ENCODE measurements at places on chromosomes 16 and 17.

DNA sequence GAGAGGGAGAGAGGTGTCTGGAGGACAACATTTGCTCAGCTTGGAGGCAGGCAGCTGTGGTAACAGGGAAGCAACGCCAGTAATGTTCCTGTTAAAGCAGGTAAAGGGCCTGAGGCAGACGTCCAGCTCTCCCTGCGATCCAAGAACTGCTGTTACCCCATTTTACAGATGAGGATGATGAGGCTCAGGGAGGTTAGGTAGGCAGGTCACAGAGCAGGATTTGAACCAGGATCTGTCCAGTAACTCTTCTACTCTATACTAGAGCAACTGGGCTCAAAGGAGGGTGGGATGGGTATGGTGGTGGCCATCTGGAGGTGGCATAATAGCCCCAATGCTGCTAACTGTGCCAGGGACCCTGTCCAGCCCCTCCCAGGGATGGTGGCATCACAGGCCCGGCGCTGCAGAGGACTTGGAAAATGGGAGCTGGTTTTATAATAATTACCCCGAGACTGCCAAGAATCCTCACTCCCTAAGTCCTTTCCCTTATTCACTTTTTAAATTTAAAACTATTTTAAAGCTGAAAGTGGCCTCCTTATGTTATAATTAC, 12.0 kb downstream of the CA7 start:
- DNase-seq = no peak

GRCh38 chr17:38897671-38898290, 27.6 kb upstream of the LASP1NB start:
- no peak for DNase-seq

DNA sequence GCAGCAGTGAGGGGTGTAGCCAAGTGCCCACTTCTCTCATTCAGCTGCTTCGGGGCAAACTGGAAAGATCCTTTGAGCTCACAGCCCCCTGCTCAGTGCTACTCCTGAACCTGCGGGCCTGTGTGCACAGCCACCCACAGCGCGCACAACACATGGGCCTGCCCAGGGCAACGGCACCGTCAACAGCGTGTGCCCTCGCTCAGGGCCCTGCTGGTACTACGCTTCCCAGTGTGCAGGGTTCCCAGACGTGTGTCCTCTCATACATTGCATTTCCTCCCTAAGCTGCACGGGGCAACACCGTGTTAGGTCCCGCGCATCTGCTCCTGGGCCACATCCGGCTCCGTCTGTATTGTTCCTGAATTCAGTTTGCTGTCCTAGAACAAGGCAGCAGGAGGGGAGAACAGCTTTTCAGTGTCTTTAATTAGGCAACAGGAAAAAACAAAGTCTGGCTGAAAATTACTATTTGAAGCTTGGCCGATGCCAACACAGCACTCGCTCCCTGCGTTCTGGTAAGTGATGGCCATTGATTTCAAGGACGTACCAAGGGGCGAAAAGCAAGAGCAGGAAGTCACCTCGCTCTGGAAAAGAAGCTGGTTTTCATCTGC, 15.2 kb downstream of the MRM3 start:
- DNase-seq = no peak

GRCh38 chr17:18163547-18163946, 20.1 kb upstream of the ALKBH5 start:
- no peak for DNase-seq

DNA sequence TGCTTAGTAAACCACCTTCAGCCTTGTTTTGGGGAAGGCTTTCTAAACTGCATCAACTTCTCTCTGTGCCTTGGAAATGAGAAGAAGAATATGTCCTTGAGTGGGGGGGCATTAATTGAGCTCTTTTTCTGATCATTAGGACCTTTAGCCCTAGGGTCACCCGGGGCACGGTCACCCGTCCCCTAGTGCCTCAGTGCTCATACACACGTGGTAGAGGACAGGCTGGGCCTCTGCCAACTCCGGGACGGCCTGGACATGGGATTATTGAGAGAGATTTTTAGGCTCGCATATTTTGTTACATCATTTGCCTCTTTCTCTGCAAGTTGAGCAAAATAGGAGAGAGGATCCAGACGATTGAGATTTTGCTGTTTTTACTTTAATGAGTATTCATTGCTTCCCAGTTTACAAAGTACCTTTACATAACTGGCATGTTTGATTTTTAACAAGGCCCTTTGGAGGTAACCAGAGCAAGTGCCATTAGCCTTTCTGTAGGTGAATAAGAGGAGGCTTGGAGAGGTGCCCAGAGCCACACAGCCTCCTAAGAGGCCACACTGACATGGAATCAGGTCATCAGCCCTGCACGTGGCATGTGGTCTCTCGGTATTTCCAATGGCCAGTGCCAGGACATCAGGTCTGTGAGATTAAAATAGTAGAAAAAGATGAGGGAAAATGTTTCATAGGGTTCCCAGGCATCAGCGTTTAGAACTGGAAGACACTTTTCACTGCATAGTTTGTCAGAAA, 11.1 kb downstream of the PMM2 start:
- no peak for DNase-seq

- DNase-seq = no peak
Observed at GRCh38 chr17:58611331-58611730, 80.5 kb downstream of the TEX14 start.

GRCh38 chr17:19384723-19385391, 2.1 kb downstream of the MFAP4 start:
- no peak for DNase-seq

DNA sequence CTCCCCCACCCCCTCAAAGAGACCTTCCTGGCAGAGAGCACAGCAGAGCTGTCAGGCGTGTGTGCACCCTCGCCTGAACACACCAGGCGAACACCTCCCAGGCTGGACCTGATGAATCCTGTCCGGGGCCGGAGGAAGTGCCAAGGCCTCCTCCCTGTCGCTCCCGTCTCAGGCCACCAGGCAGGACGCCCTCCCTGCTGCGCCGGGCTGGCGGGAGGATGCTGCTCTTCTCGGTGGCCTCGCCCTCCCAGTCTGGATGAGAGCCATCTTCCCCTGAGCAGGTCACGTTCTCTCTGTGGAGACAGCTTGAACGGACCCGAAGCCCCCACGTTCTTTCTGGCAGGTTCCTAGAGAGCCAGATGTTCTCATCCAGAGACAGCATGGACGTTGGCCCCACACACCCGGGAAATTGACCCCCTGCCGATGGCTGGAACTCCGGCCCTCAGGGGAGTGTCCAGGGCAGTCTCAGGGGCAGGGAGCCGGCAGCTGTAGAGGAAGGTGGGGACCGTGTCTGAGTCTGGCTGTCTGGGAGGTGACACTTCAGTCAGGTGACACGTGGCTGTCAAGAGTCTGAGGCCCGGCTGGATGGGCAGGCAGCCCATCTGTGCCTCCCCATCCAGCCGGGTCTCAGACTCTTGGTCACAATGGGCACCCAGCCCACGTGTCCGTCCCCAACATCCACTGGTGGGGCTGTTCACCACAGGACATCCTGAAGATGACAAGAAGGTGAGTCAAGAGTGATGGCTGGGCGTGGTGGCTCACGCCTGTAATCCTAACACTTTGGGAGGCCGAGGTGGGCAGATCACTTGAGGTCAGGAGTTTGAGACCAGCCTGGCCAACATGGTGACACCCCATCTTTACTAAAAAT, 5.0 kb upstream of the TIMP2 start:
- DNase-seq = no peak

DNA sequence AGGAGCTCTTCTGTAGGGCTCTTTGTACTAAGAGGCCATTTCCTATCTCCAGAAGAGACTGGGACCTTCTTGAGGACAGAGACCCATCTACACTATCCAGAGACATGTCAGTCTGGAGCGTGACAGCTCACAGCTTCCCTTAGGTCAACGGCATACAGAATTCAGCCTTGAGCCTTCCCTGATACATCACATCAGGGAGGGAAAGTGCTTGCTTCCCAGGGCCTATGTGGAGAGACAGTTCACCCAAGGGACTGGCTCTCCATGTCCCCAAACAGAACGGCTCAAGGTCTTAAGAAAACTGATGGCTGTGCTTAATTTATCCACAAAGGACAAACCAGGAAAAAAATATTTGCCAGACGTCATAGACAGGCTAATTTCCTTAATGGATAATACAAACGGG, 7.7 kb downstream of the CENPV start:
- no peak for DNase-seq

DNA sequence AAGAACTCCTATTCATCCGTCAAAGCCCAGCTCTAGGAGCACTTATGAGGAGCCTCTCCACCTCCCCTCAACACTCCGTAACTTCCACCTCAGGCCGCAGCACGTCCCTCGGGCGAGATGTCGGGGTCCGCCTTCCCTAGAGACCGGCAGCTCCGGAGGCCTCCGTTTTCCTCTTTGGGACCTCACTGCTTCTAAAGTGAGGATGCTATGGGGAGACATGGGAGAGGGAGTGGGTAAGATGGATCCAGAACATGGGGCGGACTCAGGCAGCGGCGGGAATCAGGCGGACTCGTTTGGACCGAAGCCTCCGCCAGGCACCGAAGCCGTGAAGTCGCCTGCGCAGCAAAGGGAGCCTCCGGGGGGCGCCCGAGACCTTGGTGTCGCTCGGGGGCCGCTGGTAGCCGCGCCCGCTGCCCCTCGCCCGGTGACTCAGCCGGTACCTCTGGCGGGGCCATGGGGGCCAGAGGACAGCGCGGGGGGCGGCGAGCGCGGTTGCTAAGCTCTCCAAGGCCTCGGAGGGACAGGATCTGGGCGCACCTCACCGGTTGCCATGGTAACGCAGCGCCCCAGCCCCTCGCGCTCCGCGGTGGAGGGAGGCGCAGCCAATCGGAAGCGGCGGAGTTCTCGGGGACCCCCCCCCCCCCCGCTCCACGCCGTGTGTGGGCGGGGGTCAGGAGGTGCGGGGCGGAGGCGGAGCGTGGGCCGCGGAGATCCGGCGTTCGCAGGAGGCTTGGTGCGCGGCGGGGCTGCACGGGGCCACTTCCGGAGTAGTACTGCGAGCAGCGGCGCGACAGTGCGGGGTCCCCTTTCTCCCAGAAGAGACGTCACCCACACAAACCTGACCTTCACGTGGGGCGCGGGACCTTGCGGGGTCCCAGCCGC, 1.3 kb upstream of the HIC1 start:
- no peak for DNase-seq

GRCh38 chr17:62818526-62818925, 10.4 kb upstream of the MARCHF10 start:
- DNase-seq = no peak

- no peak for DNase-seq
Observed at GRCh38 chr17:73386561-73386960, 74.8 kb upstream of the CDC42EP4 start.

GRCh38 chr16:49003022-49003421, 278.6 kb downstream of the CBLN1 start:
- DNase-seq = no peak

DNA sequence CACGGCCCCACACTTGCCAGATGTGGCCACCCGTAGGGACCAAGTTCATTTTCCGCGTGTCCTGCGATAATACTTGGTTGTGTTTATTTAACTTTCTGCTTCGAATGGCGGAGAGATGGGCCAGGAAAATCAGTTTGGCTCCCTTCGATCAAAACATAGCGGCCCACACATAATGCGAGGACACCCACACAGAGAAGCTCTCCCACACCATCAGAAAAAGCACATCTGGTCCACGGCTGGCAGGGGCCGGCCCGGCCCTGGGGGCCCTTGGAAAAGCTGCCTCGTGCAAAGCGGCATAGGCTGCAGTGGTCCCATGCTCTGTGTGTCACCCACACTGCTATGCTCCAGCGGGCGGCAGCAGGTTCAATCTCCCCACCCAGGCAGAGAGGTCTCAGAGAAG, 46.9 kb downstream of the ZNF423 start:
- DNase-seq = no peak

GRCh38 chr16:82716361-82716855, 89.6 kb downstream of the CDH13 start:
- DNase-seq = no peak

DNA sequence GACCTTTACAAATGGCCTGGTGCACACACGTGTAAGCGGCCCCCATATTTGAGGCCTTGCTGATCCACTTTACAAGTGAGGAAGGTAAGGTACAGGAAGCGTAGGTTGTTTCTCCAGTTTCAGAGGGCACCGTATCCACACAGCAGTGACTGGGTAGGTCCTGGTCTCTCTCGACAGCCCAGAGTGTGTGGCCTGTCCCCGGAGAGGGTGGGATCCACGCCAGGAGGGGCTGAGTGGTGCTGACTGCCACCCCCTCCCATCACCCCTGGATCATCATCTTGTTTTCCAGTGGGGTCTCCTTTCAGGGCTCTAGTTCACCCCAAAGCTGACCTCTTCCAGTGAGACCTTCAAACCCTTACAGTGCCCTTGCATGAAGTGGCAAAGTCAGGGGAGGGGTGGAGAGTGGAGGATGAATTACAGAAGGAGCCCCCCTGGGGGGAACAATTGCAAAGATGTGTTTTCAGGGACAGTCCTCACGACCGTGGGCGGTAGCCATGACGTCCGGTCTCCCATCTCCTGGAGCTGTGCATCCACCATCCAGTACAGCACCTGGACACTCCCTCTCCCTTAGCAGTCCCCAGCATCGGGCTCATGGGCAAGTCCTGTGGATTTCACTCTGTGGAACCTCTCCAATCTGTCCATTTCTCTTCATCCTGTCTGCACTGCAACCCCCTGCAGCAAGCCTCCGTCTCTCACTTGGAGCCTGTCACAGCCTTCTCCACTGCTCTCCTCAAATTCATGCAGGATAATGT, 4.5 kb upstream of the BANP start:
- no peak for DNase-seq

GRCh38 chr16:9258423-9259051, 167.1 kb downstream of the HAPSTR1 start:
- DNase-seq = peak; percentile 37

GRCh38 chr17:50426814-50427787, 1.1 kb downstream of the ACSF2 start:
- no peak for DNase-seq

DNA sequence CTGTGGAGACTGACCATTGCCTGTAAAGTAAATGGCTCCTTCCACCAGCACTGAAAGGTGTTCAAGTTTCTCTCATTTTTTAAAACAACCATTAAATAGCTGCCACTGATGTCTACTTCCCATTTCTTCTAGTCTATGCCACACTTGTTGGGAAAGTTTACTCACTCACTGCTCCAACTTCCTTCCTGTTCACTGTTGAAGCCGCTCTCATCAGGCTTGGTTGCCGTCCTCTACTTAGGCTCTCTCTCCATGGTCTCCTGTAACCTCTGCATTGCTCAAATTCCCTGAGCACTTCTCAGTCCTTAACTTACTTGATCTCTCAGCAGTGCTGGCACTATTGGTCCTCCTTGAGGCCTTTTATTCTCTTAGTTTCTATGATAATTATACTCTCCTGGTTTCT, 32.4 kb downstream of the SNX11 start:
- no peak for DNase-seq

GRCh38 chr16:69935740-69936139, 15.4 kb upstream of the CLEC18A start:
- no peak for DNase-seq

DNA sequence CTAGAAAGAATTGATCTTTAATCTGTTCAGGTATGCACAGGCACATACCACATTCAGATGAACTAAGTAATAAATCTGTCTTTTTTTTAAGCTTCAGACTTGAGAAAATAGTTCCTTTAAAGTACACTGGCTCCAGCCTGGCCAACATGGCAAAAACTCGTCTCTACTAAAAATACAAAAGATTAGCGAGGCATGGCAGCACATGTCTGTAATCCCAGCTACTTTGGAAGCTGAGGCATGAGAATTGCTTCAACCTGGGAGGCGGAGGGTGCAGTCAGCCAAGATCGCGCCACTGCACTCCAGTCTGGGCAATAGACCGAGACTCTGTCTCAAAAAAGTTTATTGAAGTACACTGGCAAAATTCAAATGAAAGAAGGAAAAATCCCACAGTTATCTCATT, 111.0 kb upstream of the NETO2 start:
- no peak for DNase-seq
